ENCODE measurements at places on chromosomes 3 and 15.
A peak's percentile ranks its signal among the peaks of the same experiment; 100 is the strongest.

- DNase-seq = no peak
These were observed 17.1 kb downstream of the SLC28A1 start for GRCh38 chr15:84901540-84901939.

DNA sequence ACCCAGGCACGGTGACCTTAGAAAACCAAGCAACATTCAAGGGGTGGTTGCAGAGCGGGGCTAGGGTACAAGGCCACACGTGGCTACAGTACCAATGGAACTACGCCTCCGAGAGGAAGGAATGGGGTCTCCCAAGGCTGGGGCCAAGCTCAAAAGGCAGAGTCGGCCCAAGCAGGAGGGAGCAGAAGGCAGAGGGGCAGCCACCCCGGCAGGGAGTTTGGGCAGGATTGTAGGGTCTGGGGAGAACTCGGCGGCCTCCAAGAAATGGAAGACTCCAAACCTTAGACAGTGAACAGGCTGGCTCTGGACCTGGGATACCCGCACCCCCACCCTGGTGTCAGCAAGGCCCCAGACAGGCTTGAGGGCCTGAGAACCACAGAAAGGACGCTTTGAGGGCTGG, 28.7 kb downstream of the ATRIP start:
- no peak for DNase-seq

DNA sequence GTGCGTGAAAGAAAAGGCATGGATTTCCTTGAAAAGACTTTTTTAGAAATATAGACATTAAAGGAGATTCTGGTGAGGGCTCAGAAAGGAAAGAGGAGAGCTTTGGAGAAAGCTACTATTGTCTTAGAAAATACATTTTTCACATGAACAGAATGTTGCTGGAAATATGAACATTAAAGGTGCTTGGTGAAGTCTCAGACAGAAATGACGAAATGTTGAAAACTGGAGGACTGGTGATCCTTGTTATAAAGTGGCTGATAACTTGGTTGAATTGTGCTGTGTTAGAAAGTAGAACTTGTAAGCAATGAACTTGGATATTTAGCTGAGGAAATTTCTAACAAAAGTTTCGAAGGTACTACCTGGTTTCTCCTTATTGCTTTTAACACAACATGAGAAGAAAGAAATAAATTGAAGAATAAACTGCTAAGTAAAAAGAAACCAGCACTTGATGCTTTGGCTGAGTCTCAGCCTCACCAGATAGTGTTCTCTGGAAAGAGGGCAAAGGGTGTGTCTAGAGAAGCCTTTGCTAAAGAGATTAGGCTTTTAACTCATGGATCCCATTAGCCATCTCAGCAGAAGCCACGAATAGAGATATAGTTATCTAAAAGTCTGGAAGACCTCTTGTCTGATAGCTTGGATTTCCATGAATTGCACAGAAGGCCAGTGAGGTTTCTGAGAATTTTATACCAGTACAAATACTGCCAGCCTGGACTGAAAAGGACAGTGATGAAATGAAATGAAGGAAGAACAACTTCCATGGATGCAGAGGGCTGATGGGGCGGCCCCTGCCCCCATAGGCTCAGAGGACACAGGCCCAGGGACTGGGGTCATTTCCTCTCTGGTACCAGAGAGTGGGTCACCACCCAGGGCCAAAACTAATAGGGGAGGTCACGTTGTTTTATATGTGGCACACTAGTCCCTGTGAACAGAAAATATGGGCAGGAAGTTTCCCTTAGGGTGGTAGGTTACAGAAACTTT, 91.5 kb downstream of the RPL22L1 start:
- no peak for DNase-seq

DNA sequence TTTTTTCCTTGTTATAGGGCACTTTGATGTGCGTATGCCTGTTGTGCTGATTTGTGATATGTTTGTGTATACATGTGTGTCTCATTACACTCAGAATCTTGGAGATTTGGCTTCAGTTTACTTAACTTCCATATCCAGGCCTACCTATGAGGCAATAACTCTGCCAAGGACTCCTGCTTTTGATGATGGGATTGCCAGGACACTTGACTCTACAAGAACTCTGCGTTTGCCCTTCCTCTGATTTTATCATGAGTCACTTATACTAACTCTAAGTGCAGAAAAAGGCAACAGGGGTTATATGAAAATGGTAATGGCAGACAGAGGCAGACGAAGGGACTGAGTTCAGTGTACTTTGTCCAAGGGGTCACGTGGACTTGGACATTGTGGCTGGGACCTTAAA, 33.6 kb downstream of the MCTP2 start:
- DNase-seq = no peak

DNA sequence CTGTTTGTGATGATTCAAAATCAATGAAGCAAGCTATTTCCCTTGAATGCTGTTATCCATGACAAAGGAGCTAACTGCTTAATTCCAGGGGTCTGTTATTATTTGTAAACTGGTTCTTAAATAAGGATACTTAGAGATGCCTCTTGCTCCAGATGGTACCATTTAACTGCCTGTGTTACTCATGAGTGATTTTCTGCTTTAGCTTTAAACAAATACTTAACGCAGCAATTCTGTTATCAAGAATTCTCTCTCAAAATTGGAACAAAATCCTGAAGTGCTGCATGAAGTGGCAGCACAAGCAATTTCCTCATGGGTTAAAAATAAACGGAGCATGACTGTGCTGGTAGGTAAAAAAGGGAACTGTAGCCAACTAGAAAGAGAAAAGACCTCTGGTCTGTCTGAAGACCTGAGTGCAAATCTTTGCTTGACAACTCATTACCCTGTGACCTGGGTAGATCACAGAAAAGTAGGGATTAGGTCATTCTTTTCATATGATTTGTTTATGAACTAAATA, 62.5 kb upstream of the GBE1 start:
- no peak for DNase-seq

DNA sequence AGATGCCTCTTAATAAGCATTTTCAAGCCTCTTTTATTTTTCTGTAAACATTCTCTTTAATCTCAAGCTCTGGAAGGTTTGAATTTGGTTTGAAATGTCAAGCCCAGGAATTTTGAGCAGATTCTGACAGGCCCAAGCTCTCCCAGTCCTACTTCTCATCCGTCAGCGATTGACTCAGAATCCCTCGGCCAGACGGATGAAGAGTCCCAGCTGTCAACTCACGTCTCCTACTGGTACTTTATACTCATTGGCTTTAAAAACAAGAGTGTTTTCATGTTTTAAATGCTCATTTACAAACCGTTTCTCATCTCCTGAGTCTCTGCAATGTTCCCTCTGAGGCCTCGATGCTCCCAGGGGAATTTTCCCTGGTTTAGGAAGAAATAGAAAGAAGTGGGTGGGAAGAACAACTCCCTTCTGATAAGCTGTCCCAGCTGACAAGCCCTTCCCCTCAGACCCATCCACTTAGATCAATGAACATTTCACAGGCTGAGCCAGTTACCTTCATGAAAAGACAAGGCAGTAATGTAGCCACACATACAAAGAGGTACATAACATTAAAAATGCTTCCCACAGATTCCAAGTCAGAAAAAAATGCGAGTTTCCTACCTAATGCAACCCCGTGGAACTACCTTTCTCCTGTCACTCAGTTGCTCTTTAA, 478.2 kb upstream of the DPH6 start:
- no peak for DNase-seq

GRCh38 chr3:142930463-142930862, 33.0 kb downstream of the PAQR9 start:
- no peak for DNase-seq

GRCh38 chr3:137382005-137382594, 382.0 kb upstream of the SOX14 start:
- no peak for DNase-seq

DNA sequence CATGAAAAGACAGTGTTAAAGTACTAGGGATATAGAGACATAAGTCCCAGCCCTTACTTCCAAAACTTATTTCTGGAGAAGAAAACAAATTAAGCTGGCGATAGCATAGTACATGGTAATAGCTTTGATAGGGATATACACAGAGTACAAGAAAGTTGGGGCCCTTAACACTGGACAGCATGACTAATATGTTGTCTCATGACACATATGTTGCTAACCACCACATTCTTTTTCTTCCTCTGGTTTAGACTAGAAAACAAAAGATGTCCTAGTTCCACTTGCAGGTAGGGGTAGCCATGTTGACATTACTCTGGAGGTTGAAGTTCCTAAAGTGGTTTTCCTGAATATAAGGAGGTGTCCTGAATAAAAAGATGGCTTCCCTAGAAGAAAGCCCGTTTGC, 75.3 kb downstream of the RFX7 start:
- no peak for DNase-seq

DNA sequence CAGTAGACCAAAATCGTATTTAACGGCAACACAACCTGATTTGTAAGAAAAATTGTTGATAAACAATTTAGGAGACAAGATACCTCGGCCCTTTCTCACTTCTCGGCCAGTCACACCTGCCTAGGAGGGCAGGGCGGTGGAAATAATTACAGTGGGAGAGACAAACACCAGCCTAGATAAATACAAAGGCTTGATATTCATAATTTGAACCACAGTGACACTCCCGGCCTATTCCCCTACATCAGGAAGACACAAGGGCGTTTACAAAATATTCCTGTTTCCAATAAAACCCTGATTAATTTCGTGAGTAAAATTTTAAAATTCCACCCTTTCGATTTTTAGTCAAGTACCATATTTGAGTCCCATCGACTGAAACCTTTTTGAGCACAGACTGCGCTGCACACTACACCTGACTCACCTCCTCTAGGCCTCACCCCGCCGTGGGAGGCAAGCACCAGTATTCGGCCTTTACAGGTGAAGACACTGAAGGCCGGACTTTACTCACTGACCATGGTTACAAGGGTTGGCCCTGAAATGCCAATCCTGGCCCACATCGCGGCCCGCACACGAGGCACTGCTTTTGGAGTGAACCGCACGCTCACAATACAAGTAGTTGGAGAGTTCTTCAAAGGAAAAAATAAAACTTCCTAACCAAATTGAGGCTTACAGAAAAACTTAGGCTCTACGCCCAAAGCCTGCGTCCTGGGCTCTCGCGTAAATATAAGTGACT, 794 bp downstream of the ARPP19 start:
- DNase-seq = no peak

GRCh38 chr3:132236701-132237651, 80.2 kb upstream of the ACP3 start:
- DNase-seq = no peak

- DNase-seq = no peak
These were observed 9.0 kb downstream of the VPS39 start for GRCh38 chr15:42199126-42199525.

GRCh38 chr3:81199587-81199986, 561.9 kb downstream of the GBE1 start:
- DNase-seq = no peak

- no peak for DNase-seq
These were observed 48.1 kb upstream of the FRMD4B start for GRCh38 chr3:69433969-69434325.

DNA sequence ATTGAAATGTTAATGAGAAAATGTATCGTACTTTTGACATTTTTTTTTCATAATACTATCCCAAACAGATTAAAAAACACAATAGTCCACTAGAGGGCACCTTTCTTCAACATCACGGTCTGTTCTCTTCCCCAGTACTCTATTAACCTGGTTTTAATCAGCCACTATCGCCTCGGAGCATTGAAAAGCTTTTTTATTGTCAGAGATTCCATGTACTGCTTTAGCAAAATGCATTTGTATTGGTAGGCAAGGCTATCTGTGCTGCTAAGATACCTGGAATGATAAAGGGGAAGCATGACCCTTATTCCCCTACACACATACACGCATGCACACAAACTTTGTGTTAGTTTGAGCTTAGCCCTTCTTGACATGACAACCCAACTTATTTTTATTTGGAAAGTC, 160.1 kb upstream of the IL12A start:
- no peak for DNase-seq

- peak; percentile 78 for DNase-seq
These were observed 39.9 kb upstream of the MB21D2 start for GRCh38 chr3:192957441-192958021.

GRCh38 chr3:25527801-25528200, 99.7 kb downstream of the RARB start:
- DNase-seq = no peak

DNA sequence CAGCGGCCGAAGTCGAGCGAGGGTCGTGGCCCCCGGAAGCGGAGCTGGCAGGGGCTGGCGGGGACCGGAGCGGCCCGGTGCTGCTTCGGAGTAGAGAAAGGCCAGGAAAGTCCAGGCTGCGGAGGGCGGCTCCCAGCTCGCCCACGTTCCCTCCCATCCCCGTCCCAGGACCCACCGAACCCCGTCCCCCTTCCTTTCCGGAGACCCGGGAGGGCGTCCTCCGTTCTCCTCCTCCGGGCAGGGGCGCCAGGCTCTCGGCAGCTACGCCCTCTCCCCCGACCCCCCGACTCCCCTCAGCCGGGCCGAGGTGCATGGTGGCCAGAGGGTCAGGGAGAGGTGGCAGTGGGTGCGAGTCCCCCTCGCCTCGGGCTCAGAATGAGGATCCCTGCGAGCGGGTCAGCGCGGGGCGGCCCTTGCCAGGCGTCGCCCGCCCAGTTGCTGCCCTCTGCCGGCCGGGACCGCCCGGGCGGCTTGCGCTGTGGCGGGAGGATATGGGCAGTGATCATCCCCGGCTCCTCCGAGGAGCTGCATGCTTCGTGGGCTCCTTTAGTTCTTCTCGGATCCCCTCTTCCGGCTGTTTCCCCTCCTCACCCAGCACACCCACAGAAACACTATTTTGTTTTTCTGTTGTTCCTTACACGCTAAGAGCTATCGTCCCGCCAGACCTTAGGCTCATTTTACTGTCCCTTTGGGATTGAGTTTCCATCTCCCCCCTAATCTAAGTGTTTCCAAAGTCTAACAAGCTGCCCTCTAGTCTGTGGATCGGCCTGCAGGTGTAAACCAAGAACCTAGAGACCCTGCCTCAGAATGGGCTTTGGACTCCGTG, 744 bp upstream of the ALDH1A2 start:
- DNase-seq = no peak

DNA sequence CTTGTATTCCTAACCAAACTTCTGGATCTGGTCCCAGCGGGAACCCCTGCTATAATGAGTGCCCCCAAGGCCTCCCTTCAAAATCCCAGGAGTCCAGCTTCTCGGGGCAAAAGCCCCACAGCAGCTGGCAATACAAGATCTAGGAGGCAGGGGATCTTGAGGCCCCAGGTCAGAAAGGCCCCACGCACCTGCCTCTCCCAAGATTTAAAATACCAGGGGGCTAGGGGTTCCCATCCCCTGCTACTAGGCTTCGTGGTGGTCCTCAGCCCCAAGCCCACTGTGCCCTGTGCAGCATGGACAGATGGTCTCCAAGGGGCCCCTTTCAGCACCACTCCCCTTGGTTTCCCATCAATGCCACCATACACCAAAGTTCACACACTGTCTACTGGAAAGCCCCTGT, 15.8 kb upstream of the CYP11A1 start:
- no peak for DNase-seq

GRCh38 chr15:45474799-45475198, 47.8 kb downstream of the SLC30A4 start:
- DNase-seq = no peak

GRCh38 chr3:197874653-197875052, 75.3 kb upstream of the RPL35A start:
- DNase-seq = no peak

- DNase-seq = no peak
These were observed 2.5 kb downstream of the MAP3K13 start for GRCh38 chr3:185365291-185366073.

GRCh38 chr3:14831916-14832450, 13.2 kb downstream of the FGD5 start:
- no peak for DNase-seq

All from GOT3 (cell line).